ENCODE measurements at places on chromosomes 5 and 9.
A peak's percentile ranks its signal among the peaks of the same experiment; 100 is the strongest.

DNA sequence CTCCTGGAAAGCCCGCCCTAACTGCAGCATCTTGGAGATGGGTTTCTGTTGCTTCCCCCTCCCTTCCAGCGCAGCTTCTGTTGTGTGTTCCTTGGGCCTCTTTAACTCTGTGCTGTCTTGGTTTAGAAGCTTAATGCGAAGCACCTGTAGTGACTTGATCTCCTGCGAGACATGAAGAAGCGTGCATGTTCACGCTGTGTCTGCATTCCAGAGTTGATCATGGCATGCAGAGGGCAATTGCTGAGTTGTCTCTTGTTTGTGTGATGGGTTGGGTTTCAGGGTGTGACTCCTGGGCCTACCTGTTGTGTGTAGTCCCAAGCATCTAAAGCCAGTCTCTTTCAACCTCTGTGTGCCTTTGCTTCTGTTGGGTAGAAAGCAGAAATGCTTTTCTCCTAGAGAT lies 155.6 kb downstream of the SMARCA2 start:
- no peak for DNase-seq

DNA sequence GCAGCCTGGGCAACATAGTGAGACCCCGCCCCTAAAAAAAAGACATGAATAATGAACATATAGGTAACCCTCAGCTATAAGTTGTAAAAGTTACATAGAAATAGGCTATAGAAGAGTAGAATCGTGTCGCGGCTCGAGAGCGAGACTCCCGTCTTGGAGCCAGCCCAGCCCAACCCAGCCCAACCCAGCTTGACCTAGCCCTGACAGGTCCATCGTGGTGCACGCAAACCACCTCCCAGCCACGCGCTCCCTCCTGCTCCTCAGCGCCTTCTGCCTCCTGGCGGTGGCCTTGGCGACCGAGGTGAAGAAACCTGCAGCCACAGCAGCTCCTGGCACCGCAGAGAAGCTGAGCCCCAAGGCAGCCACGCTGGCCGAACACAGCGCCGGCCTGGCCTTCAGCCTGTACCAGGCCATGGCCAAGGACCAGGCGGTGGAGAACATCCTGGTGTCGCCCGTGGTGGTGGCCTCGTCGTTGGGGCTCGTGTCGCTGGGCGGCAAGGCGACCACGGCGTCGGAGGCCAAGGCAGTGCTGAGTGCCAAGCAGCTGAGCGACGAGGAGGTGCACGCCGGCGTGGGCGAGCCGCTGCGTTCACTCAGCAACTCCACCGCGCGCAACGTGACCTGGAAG lies 10.8 kb downstream of the KIF24 start:
- no peak for DNase-seq

GRCh38 chr9:5671711-5672353 lies 42.9 kb downstream of the RIC1 start:
- peak; percentile 97 for DNase-seq

DNA sequence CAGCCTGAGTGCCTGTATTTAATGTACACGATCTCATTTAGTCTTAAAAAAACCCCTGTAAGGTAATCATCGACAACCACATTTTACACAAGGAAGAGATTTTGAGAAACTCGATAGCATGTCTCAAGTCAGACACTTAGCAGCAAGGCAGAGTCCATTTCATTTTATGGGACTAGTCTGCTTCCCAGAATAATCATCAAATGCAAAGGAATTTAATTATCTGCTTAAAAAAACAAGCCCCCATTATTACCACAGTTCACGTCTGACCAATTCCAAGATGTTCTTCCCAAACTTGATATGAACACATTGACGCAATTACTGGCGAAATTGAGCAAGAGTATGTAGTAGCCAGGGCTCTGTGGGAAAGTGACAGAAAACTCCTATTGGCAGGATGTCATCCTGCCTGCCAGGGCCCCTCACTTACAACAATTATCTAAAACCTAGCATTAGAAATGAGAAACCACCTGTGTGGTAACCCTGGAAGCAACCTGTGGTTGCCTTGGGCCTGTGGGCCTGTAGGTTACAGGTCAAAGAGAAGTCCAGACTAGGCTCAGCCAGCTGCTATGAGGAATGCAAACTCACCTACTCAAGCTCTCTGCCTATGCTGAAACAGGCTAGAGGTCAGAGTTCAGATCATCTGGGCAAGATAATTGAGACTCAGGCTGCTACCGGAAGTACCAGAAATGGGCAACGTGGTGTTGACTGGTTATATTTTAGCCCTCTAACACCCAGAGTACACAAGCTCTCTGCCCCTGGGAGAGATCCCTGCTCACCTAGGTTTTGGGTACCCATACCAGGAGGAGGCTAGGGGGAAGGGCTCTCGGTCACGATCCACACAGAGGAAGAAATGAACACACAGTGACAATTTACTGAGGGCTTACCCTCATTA lies 1.6 kb downstream of the B4GALT1 start:
- DNase-seq, result peak; percentile 92

DNA sequence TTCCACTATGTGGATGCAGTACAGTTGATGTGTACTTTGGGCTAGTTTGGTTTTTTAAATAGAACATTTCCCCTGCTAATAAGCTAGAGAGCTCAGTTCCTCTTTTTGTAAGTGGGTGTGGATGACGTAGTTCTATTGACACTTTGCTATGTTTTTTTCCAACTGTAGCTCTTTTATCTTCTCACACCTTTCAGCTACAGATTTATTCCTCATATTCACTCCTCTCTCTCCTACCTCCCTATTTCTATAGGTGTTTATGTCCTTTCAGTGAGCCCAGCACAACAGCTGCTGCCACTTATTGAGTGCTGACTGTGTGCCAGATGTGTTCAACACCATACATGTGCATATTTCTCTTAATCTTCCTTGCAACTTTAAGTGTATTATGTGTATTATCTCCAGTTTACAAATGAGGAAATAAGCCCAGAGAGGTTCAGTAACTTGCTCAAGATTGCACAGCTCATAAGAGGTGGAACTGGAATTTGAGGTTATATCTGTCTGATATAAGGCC lies 215.7 kb downstream of the SEMA6A start:
- no peak for DNase-seq

DNA sequence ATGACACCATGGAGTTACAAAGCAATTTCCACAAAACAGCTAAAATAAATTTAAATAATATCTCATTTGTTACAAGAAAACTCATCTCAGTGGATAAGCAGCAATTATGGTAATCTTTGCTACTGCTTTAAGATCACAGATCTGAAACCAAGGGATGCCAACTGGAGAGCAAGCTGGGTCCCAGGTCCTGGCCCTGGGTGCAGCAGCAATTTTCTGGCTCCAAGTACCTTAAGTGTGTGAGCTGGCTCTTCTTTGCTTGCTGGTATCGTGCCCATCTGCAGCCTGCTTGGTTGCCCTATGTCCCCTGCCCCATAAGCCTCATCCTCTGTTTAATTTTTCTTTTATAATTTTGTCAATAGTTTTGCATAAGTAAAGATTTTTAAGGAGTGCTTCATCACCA lies 41.5 kb upstream of the DIRAS2 start:
- no peak for DNase-seq

- DNase-seq, result no peak
Observed at GRCh38 chr9:86902586-86902985, 44.7 kb downstream of the GAS1 start.

- no peak for DNase-seq
Observed at GRCh38 chr9:137673886-137674285, 55.1 kb downstream of the EHMT1 start.

DNA sequence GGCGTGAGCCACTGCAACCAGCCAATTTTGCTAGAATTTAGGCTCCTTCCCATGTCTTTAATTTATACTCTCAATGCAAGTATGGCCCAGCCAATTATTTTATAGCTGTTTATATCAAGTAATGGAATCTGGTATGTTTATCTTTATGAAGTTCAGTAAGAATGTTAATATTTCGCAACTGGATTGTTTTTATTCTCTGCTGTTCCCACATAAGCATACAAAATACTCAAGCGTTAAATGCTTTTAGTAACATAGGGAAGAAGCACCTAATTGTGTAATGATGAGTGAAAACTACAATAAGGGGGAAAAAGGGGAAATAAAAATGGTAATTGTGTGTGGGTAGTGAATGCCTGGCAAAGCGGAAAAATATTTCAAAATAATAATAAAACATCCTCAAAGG lies 21.3 kb downstream of the PWWP2A start:
- DNase-seq, result no peak

DNA sequence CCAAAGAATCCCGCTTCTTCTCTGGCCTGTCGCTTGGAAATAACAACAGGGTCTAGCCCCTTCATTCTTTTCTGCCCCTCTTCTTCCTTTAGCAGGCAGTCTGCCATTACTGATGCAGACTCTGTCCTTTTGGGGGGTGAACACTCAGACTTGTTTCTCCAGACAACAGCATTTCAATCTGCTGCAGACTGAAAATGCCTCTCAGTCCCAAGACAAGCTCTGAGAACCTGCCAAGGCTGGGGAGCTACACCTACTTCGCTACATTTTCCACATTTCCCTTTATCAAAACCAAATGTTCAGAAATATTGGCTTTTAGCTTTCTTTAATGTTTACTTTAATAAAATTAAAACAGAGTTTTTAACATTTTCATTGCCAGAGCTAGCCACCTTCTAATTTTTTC lies 152.4 kb downstream of the MPDZ start:
- DNase-seq, result no peak

GRCh38 chr9:112850840-112851239 lies 39.8 kb downstream of the SLC46A2 start:
- DNase-seq, result peak; percentile 25

- DNase-seq, result no peak
Observed at GRCh38 chr5:117736698-117737097, 1162.1 kb upstream of the SEMA6A start.

GRCh38 chr9:119794836-119795235 lies 425.6 kb upstream of the BRINP1 start:
- DNase-seq, result no peak

DNA sequence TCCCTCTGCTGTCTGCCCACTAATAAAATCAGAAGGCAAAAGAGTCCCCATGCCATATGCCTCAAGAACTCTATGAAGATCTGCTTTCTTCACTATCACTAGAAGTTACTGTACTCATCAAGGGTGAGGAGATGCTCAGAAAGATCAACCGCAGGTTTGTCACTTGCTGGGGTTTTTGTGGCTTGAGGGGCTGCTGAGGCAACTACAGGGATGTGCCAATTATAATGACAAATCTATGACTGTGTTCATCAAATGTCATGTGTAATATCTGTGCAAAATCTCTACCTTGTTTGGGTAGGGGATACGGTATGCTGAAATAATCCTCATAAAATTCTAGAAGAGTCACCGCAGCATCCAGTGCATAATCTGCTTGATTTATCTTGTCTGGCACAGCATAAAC lies 13.0 kb downstream of the ERAP1 start:
- DNase-seq, result no peak

DNA sequence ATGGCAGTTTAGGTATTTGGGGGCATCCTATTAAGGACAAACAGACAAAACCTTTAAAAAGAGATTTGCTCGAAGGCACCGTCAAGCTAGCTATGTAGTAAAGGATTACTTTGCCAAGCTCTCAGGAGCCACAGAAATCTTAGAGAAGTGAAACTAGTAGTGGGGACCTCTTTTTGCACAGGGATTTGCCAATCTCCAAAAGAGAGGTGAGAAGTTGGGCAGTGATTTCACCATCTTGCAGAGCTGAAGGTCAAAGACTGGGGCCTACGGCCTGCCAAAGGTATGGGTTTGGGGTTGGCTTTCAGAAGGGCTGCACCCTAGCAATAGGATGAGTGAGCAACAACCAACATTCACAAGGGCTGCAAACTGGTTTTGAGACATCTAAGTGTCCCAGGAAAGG lies 1.6 kb upstream of the FCN1 start:
- no peak for DNase-seq

DNA sequence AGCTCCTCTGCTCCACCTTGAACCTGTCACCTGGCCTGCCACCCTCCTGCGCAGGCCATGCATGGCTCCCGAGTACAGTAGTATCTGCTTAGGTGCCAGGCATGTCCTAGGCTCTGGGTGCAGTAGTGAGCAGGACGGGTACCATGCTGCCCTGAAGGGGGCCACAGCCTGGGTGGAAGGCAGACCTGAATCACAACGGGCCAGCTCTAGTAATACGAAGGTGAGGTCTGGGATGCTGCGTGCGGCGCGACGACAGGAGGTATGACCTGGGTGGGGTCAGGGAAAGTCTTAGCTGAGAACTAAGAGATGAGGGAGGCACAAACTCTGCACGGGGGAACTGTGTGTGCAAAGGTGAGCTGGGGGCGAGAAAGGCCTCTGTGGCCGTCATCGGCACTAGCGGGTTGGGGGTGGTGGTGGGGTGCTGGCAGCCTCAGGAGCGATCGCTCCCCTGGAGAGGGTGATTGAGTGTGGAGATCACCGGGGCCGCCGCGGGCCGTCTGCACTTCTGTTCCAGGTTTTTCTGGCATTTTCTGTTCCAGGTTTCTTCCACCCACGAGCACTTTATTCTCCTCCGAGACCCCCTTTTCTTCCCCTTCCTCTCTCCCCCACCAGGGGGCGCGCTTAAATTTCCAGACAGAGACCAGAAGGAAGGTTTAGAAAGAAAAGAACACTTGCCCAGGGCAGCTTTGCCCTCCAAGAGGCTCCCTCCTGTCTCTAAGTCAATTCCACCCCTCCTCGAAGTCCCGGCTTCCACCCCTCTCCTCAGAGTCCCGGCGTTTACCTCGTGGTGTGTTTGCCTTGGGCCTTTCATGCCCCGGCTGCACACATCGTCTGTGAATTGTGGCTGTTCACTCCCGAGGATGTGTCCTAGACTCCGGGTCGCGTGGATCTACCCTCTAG lies 15.1 kb downstream of the PDLIM4 start:
- DNase-seq, result peak; percentile 91

DNA sequence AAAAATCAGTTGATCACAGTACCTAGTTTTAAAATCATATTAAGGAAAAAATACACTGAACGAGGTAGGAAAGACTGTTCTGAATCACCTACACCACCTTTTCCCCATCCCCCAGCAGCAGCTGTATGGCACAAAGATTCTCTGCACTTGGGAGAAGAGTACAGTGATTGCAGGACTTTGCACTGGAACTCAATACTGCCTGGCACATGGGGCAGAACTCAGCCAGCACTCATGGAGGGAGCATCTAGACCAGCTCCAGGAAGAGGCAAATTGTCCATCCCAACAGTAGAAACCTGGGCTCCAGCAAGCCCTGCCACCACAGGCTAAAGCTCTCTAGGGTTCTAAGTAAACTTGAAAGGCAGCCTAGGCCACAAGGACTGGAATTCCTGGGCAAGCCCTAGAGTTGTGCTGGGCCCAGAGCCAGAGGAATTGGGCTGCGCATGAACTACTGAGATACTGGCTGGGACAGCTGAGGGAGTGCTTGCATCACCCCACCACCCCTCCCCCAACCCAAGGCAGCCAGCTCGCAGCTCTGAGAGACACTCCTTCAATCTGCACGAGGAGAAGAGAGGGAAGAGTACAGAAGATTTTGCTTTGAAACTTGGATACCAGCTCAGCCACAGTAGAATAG lies 654.4 kb upstream of the CDH6 start:
- DNase-seq, result peak; percentile 63

- no peak for DNase-seq
Observed at GRCh38 chr9:20662156-20662555, 21.9 kb upstream of the FOCAD start.

DNA sequence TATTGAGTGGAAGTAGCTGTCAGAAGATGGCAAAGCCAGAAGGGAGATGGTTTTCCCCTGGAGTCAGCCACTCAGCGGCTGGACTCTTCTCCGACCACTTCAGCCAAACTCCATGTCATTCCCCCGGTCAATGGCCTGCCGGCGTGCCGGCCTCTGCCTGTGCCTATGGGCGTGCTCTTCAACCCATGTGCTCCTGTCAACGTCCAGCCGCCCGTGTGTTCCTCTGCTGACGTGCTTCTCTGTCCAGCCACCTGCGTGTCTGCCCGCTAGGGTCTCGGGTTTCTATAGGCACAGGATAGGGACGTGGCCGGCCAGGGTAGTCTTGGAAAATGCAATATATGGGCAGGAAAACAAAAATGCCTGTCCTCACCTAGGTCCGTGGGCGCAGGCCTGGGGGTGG lies 77.7 kb upstream of the RUFY1 start:
- no peak for DNase-seq
